ENCODE measurements at places on chromosomes 2 and 18.

DNA sequence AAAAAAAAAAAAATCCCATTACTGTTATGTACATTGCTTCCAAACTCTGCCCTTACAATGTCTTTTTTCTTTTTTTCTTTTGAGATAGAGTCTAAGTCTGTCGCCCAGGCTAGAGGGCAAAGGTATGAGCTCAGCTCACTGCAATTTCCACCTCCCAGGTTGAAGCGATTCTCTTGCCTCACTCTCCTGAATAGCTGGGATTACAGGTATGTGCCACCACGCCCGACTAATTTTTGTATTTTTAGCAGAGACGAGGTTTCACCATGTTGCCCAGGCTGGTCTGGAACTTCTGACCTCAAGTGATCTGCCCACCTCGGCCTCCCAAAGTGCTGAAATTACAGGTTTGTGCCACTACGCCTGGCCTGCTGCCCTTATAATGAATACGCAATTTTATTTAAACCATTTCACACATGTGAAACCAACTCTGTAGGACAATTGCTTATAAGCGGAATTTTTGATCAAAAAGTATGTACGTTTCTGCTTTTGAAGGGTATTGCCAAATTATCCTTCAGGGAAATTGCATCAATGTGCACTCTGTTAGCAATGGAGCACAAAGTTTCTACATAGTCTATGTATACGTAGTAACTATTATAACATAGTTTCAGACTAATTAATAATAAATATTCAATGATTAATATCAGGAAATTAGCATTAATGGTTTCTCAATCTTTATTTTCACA lies 55.7 kb upstream of the ACTR3 start:
- no peak for DNase-seq

DNA sequence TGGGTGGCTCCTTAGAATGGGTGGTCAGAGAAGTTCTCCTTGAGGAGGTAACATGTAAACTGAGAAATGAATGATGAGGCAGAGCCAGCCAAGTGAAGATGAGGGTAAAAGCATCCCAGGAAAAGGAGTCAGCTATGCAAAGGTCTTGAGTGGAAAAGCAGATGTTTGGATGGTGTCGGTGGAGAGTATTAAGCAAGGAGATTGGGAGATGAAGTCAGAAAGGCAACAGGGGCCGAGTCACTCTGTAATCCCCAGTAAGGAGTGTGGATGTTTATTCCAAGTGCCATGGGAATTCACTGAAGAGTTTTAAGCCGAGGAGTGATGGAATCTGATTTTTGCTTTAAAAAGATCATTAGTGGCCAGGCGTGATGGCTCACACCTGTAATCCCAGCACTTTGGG lies 3.4 kb upstream of the STAMBP start:
- no peak for DNase-seq

- no peak for DNase-seq
These were observed 9.7 kb upstream of the DNAJB2 start for GRCh38 chr2:219269362-219270054.

GRCh38 chr2:190701586-190701985 lies 52.7 kb downstream of the NAB1 start:
- no peak for DNase-seq

GRCh38 chr2:97704989-97705388 lies 8.4 kb upstream of the ZAP70 start:
- DNase-seq = no peak

GRCh38 chr2:124533226-124533954 lies 508.3 kb downstream of the CNTNAP5 start:
- no peak for DNase-seq

GRCh38 chr2:60976256-60976850 lies 41.2 kb upstream of the PEX13 start:
- DNase-seq = no peak

DNA sequence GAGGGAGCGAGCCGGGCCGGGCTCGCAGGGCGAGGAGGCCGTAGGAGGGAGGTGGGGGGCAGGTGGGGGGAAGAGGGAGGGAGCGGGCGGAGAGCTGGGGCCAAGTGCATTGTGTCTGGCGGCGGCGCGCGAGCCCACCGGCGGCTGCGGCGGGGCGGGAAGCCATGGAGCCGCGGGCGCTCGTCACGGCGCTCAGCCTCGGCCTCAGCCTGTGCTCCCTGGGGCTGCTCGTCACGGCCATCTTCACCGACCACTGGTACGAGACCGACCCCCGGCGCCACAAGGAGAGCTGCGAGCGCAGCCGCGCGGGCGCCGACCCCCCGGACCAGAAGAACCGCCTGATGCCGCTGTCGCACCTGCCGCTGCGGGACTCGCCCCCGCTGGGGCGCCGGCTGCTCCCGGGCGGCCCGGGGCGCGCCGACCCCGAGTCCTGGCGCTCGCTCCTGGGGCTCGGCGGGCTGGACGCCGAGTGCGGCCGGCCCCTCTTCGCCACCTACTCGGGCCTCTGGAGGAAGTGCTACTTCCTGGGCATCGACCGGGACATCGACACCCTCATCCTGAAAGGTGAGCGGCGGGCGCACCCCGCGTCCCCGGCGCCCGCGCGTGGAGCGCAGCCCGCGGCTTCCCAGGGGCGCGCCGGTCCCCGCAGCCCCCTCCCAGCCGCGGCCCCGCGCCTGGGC lies at the start of gene TMEM178A:
Gene TMEM178A (plus strand): TSS at position 107 of the 680 bp plus-strand sequence. CDS start 58 bp downstream, at position 165.
- DNase-seq = no peak

GRCh38 chr2:122758967-122759366 lies 1003.5 kb downstream of the TSN start:
- no peak for DNase-seq

- DNase-seq = no peak
These were observed 32.6 kb downstream of the MRPL44 start for GRCh38 chr2:223989856-223990232.

DNA sequence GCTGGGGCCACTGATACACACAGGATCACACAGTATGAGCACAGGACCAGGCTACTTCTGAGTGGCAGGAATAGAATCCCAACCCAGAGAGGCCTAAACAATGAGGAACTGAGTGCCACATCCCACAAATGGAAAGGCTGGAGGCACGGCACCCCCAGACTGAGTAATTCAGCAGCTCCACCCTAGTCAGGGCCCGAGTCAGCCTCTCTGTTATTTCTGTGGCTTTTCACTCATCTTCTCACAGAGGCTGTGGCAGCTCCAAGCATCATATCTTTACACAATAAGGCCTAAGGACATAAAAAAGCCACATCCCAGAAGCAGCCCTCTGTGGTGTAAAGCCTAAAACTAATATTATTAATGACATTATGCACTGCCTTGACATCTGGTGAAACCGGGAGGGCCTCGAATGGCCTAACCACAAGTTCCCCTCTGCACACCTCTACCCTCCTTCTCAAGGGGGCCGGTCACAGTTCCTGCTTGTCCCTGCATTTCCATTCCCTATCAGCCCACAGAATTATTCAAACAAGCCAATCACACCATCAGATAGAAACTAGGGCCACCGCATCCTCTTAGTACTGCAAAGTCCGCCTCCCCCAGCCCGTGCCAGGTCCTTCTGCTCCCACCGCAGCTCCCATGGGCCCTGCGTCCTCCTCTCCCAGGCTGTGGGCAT lies 12.5 kb upstream of the MAL start:
- DNase-seq = no peak

DNA sequence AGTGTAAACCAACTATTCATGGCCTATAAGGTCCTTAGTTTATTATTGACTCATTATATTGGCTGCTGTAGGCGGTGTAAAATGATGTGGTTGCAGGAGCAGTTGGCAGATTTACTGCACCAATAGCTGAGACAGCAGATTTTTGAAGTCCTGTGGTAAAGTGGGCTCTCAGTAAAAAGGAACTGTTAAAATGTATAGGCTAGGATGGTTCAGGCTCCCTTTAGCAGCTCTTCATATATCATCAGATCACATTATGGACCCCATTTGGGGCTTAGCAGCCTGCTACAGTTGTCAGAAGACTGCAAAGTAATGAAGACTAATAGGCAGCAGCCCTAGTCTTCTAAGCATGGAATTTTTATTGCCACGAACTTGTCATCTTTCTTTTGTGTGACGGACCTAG lies 27.8 kb downstream of the MTX2 start:
- DNase-seq = no peak

DNA sequence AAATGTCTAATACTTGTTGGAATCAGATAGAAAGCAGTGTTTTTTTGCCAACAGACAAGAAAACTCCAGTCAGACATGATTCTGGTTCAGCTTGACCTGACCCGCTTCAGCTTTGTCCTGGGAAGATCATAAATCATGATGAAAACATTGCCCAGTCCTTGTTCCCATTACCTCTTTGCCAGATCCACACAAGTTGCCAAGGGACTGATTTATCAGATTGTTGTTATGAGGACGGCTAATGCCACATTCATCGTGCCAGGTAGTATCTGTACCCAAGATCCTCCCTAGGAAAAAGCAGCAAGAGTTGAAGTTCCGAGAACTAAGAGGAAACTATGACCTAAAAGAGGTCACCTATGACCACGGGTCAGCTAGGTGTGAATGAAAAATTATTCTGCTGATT lies 39.0 kb downstream of the SLC40A1 start:
- no peak for DNase-seq

DNA sequence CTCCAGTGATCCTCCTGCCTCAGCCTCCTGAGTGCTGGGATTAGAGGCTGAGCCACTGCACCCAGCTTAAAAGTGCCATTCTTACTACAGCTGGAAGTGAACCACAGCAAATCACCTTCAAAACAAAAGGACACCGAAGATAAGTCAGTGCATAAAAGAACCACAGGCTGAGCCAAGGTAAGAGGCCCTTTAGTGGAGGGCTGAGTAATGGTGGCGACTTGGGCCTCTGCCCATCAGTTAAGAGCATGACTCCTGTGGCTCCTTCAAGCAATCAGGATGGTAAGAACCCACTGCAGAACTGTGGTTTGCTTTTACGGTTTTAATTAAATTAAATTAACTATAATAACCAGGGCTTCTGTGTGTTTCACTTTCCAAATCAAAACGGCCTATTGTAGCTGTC lies 75.1 kb downstream of the CTAGE1 start:
- no peak for DNase-seq

GRCh38 chr18:36015629-36016028 lies 43.1 kb downstream of the RMP24 start:
- no peak for DNase-seq

Measured in CD4-positive, alpha-beta T cell (primary cell).